CD4-positive, alpha-beta T cell treated with Interleukin-2 at 100 ng/mL for 4 hours (primary cell): ENCODE measurements at places on chromosomes 12 and 14.

- peak; percentile 9 for DNase-seq
Observed at GRCh38 chr14:68733086-68733914, 59.6 kb downstream of the ZFP36L1 start.

- DNase-seq: no peak
Observed at GRCh38 chr12:47734725-47735480, 9.6 kb upstream of the ENDOU start.

GRCh38 chr12:109652233-109652976, 61.2 kb upstream of the FAM222A start:
- no peak for DNase-seq

- peak; percentile 14 for DNase-seq
Observed at GRCh38 chr12:51390891-51391282, 319 bp downstream of the GALNT6 start.

GRCh38 chr14:28901631-28902030, 135.0 kb downstream of the FOXG1 start:
- DNase-seq: no peak

GRCh38 chr12:1502831-1503230, 91.5 kb downstream of the FBXL14 start:
- no peak for DNase-seq

GRCh38 chr12:48334808-48335207, 15.9 kb downstream of the ZNF641 start:
- DNase-seq: no peak

- DNase-seq: no peak
Observed at GRCh38 chr12:29617407-29617803, 119.9 kb upstream of the OVCH1 start.

- no peak for DNase-seq
Observed at GRCh38 chr12:59115526-59115925, 195.2 kb upstream of the LRIG3 start.

DNA sequence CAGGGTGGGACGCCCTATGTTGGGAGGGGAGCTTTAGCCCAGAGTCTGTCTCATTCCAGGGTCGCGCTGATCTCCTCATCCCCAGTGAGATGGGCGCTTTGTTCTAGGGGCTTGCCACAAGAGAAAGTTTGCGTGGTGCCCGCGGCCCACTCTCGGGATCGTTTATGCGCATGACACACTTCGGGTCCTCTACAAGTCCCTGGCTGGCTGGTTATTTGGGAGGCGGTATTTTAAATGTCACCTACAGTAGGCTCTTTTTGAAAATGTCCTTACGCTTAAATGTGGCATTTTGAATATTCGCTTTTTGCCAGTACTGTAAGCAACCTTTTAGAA, 541 bp downstream of the GOLT1B start:
- peak; percentile 27 for DNase-seq

DNA sequence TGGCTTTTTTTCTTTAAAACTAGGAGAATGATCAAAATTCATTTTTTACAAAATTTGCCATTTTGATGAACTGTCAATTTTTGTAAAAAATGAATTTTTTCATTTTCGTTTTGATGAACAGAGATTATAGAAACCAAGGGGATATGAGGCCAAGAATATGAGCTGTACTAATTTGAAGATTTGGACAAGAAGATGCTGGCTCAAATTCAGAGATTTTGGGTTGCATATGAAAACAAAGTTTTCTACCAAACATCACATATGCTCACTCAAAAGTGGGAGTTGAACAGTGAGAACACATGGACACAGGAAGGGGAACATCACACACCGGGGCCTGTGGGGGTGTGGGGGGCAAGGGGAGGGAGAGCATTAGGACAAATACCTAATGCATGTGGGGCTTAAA, 230.7 kb downstream of the SNAPC1 start:
- no peak for DNase-seq

DNA sequence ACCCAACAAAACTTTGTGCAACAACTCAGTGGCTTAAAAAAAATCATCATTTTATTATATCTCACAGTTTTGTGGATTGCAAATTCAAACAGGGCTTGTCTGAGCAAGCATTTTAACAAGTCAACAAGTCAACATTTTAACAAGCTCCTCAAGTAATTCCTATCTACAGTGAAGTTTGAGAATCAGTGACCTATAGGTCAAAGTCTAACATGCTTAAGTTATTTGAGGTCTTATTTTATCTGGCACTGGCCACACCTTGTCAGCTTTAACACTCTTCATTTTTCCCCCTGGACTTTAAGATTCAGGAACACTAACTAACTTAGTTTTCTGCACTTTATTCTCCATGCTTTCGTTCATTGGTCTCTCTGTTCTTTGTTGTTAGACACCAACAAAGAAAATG, 71.2 kb upstream of the PELI2 start:
- DNase-seq: no peak

DNA sequence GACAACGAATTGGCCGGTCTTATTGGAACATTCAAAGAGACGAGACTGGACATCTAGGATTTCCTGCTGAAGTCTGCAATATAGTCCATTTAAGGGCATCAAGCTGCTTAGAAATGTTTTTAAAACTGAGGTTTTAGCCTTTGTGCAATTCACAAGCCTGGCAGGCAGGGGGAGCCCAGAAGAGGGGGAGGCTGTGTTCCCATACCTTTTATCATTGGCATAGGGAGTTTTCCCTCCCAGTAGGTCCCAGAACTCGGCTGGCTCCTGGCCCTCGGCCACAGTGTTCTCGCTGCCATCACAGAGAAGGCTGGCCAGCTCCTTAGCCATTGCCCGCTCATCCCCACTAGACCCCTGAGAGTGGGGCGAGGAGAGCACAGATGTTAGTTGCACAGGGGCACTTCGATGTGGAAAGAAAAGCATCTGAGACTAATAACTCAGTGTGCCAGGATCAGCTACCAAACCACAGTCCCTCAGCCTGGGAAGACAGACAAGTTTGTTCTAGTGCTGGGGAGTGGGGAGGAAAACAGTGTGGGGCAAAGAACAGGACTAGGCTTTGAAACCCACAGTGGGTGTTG, 15.1 kb downstream of the AVIL start:
- DNase-seq: peak; percentile 29

DNA sequence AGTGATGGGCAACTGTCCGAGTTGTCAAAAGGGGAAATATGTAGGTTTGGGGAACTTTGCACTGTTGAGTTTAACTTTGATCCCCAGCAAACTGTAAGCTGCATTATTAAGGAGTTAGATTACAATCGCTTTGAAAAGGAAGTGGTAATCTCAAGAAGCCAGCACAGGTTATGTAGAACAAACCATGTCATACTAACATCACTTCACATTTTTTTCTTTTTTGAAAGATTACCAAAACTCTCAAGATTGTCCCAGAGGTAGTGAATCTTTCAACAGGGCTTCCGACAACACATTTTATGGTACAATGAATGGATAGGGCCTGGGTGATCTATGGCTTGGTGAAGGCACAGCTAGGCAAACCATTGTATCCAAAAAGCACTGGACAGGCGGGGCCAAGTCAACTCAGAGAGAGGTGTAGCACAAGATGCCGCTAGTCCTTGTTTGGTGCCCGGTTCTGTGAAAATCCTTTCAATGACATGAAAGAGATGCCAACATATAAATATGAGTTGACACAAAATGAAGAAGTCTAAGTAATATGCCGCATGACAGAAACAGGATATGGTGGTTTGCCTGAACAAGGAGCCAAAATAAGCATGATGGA, 24.3 kb upstream of the PARP11 start:
- peak; percentile 57 for DNase-seq

GRCh38 chr12:124024263-124024678, 51.3 kb downstream of the ZNF664 start:
- DNase-seq: no peak

- DNase-seq: peak; percentile 79
Observed at GRCh38 chr12:43805860-43806736, at the start of gene TWF1. Gene TWF1, minus strand, starts transcription at chr12:43806317. Its CDS starts 72 bp downstream, at chr12:43806245.

DNA sequence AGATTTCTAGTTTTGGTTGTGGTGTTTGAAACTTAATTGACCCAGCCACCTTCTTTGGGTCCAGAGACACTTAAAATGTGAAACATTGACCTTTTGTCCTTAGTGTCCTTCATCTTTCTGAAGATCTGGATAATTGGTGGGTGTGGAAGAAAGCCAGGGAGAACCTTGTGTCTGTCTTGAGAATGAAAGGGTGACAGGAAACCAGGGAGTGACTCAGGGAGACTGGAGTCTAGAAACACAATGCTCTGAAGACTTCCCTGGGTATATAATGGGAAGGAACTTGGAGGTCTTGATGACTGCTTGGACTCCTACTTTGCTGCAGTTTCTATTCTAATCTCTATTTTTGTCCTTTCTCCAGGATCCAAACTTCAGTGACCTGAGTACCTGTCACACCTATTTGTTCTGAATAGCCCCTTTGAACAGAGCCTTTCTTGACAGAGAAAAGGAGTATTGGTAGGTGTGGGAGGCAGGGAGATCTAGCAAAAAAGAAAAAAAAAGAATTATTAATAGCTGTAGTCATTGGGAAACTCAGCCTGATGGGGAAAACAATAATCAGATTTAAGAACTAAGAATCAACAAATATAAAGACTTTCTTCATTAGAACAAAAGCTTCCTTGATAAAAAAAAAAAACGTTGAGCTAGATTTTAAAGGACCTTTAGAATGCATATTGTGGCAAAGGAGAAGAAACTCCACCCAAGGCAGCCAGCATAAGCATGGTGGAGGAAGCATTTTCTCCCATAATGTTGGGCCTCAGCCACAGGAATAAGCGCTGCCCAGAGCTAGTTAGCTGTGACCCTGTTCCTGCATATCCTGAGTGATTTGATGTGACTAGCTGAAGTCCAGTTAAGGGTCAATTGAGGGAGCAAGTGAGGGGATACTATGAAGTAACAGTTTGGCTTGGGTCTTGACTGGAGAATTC, 77.9 kb upstream of the HOXC13 start:
- no peak for DNase-seq

DNA sequence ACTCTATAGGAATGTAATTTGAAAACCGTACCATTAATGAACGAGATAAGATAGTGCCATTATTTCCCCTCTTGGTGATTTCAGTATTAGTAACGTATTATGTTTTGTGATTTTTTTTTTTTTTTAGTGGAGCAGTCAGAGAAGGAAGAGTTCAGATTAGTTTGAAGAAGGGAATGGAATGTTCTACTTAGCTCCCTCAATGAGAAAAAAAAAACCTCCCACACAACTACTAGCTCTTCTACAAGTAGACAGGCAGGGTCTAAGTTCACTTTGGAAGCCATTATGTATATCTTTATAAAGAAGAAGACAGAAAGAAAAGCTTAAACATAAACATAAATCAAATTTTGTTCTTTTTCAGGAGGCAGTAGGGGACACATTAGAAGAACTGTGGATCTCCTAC, 27.3 kb downstream of the PNMA1 start:
- DNase-seq: no peak

DNA sequence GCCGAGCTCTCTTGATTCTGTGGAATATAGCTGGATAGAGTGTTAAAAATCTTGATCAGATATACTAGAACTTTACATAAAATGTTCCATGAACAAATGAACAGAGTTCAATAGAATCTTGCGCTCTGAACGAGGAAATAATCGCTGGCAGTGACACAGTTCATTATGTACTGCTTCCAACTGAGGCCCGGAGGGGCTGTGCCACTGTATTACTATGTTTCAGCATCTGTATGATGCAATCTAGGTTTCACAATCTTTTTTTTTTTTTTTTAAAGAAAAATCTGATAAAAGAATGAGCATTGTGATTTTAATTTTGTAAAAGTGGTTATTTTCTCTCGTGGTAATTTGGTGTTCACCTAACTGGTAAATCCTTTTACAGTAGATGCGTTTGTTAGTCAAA, 77.2 kb downstream of the FERMT2 start:
- DNase-seq: no peak

DNA sequence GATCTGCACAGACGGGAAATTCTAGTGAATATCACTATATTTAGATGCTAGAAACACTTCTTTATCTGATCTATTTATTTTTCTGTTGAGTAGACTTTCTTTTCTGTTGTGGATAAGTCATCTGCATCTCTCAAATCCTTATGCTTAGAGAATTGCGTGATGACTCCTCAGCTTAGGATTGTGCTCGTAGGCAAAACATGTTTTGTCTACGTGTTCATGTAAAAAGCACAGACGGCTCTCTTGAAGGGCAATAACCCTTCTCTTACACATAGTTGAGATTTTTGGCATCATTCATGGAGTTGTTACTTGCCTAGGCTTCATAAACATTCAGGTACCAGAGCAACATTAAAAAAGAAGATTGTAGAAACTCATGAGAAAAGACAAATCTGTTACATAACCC, 18.6 kb downstream of the PPFIBP1 start:
- DNase-seq: no peak

DNA sequence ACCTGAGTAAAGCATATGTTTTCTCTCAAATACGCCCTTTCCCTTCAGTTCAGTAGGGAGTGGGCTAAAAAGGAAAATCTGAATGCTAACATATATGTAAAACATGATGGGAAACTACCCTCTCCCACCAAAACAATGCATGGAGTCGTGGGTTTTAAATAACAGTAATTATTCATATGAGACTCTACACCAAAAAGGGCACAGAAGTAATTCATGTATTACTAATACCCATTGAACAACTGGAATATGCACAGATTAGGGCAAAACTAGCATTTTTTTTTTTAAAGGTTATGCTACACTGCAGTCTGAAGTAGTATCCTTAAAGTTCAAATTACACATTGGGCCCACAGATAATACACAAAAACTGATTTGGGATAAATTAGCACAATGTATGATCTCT, 8.1 kb upstream of the ARID2 start:
- DNase-seq: no peak

- no peak for DNase-seq
Observed at GRCh38 chr14:101715210-101716076, 46.1 kb upstream of the PPP2R5C start.

DNA sequence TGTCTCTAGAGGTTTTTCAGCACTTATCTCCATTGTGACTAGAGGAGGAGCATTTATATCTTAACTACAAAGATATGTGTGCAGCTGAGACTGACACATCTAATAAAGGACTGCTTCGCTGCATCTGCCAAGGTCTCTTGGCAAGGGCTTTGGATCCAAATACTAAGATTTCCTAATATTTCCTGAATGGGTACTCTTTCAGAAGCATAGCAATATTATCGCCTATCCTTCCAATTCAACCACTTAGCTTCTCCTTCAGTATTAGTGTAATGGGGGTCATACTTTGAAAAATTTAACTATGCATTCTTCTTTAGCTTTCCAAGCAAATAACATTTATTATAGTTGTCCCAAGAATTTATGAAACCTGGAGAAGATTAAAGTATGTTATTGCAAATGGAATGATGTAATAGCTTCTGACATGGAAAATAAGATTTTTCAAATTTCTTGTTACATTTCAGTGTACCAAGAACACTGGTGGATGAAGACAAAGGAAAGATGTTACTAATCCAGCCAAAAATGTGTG, 243.0 kb upstream of the PDE3A start:
- no peak for DNase-seq

GRCh38 chr12:81610955-81611889, 147.9 kb downstream of the PPFIA2 start:
- DNase-seq: no peak

GRCh38 chr12:726281-727140, 25.9 kb upstream of the WNK1 start:
- DNase-seq: peak; percentile 37

DNA sequence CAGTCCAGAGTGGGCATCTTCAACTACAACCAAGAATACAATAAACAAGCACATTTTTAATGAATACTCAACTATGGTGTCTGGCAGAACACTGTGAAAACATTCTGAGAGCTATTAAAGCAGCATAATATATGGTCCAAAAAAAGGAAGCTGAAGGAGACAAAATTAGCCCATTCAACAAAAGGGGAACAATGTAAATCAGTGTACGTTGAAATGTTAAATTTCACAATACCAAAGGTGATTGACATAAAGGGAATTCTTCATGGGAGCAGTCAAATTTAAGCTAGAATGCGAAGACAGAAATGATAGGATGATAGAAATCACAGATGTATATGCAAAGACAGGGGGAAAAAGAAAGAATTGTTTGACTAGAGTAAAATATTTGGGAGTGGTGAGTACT, 41.3 kb upstream of the SYCP3 start:
- DNase-seq: no peak
